Left ventricle myocardium superior (tissue), 1 donor: ENCODE measurements at places on chromosomes 3 and 15. TPM values are rescaled to one million over a fixed set of nuclear protein-coding genes. Genes with fewer than 3 reads are reported as not detected.

DNA sequence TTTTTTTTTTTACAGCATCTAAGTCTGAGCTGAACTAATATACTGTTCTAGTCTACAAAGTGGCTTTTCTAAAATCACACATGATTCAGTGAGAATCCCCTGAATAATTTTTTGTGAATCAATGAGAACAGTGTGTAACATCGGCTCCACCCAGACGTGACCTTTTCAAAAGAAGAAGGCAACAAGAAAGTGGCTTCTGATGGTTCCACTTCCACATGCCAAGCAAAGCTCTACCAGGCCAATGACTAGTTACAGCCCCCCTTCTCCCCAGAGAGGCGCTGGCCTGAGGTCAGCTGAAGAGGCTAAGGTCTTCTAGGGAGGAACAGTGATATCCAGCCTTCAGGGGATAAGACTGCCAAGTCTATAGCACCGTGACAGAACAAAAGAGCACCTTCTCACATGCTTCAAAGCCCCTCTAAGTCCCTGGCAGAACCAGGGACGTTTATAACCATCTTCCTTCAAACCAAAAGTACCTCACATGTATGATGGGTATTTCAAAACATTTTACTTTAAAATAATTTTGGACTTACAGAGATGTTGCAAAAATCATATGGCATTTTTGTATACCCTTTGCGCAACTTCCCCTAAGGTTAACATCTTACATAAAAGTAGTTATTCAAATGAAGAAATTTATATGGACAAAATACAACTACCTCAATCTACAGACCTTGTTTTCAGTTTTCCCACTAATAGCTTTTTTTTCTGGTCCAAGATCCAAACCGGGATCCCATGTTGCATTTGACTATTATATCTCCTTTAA is 177.9 kb downstream of the OSBPL10 start:
- no peak for DNase-seq

GRCh38 chr15:34514251-34514670 is 69.2 kb downstream of the GOLGA8B start:
- peak; percentile 76 for DNase-seq

DNA sequence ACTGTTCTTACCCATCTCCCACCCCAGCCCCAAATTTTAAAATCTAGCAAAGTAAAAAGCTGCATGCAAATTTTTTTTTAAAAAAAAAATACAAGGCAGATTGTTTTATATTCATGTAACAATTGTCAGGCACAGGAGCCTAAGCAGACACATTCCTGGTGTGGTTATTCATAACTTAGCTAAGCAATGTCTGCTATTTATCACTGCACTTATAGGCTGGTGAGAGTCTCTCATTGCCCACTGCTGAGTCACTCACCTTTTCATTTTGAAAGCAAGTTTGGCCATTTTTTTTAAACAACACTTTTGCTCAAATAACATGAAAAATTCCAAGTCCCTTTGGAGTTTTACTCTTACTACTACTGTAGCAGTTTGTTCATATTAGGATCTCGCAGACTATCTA is 413.9 kb downstream of the RBMS3 start:
- no peak for DNase-seq

DNA sequence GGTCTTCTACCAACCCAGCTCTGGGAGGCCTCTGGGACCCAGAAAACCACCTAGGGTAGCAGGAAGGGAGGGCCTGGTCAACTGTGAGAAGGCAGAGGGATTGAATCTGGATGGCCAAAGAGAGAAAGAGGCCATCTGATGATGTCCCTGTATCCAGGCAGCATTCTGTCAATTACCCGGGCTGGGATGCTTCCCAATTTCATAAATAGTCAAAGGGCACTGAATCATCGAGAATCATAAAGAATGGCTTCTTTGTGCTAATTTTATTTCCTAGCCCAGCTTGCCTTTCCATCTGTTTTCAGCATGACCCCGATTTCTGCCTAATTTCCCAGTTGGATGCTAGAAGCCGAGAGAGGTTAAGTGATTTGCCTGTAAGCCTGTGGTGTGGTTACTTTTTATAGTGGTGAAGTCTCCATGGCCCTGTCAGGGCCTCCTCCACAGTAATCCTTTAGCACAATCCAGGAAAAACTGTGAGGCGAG is 129.2 kb downstream of the FAM43A start:
- DNase-seq: no peak

GRCh38 chr3:95815828-95816227 is 998.6 kb upstream of the EPHA6 start:
- DNase-seq: peak; percentile 13

DNA sequence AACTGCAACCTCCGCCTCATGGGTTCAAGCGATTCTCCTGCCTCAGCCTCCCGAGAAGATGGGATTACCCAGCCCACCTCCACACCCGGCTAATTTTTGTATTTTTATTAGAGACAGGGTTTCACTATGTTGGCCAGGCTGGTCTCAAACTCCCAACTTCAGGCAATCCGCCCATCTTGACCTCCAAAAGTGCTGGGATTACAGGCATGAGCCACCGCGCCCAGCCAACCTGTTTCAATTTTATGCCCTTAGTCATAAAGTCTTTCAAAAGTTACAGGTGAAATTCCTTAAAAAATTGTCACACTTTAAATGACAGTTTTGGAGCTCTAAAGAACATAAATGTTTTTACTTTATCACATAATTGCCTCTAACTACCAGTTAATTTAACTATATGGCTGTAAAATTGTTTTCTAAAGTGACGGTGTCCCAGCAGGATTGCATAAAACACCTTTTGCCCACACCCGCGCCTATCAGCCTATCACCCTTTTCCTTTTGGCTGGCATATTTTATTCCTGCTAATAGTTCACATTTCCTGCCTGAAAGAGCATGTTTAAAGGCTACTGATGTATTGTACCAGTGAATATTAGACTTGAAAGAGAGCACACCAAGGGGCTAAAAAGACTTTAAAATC is 164.2 kb upstream of the SEMA6D start:
- no peak for DNase-seq

DNA sequence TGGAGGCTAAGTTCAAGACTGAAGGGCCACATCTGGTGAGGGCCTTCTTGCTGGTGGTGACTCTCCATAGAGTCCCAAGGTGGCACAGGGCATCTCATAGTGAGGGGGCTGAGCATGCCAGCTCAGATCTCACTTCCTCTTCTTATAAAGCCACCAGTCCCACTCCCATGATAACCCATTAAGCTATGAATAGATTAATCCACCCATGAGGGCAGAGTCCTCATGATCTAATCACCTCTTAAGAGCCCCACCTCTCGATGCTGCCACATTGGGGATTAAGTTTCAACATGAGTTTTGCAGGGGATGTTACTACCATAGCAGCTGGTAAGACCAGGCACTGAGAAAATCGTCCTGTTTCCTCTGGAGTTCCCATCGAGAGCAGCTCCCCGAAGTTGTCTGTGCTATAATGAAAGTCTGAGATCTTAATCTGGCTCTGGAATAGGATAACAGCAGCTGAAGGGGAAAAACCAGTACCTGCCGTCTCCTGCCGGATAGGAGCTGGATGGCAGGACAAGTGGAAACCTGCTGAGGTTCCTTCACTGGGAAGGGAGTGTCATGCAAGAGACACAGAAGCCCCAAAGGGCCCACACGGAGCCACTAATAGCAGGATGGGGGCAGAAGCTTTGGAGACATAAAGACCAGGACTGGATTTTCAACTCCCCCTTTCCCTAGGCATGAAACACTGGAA is 79.5 kb upstream of the EPHB3 start:
- DNase-seq: no peak

DNA sequence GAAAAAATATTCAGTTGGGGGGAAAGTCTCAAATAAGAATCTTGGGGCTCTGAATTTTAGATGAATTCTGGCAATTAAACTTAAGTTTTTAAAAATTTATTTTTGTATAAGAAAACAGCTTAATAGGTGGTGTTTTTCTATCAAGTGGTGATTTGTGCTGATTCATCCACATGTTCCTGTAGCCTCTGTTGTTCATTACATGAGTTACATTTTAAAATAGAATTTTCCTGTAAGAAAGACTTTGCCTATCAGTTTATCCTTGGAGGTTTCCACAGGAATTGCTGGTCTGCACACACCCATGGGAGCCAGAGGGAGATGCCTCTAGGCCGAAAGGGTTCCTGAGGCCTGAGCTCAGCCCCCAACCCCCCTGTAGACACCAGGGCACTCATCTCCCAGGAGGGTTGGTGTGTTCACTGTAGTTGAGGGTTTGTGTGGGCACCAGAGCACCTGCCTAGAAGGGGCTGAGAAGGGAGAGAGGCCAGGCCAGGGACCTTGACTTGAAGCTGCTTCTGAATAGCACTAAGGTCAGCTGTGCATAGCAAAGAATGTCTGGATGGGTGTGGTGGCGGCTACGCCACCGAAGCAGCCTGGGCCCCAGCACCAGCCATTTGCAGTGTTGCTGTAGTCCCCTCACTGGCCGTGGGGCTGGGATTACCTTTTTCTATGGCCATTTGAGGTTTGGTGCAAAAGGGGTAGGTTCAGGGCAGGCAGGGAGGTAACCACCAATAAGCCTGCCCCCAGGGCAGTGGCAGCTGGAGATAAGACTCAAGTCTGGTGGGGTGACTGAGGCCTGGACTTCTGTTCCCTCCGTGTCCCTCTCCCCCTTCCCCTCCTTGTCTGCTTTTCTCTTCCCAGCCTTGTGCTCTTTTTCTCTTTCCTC is 11.9 kb downstream of the DNAJA4 start:
- no peak for DNase-seq

GRCh38 chr15:58297639-58298038 is 134.2 kb upstream of the LIPC start:
- DNase-seq: no peak

DNA sequence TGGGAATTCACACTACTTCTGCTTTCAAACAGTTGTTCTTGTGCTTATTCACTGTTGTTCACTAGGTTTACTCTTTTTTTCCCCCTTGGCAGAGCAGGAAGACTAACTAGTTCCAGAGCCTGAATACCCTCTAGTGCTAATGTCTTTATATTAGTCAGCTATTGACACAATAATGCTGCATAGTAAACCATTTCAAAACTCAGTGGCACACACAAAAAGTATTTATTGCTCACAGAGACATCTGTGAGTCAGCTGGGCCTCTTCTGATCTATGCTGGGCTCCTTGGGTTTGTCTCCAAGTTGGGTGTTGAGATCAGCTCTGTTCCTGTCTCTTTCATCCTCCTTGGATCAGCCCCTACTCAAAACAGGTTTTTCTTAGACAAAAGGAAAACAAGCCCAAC is 51.1 kb downstream of the RSRC1 start:
- DNase-seq: no peak

DNA sequence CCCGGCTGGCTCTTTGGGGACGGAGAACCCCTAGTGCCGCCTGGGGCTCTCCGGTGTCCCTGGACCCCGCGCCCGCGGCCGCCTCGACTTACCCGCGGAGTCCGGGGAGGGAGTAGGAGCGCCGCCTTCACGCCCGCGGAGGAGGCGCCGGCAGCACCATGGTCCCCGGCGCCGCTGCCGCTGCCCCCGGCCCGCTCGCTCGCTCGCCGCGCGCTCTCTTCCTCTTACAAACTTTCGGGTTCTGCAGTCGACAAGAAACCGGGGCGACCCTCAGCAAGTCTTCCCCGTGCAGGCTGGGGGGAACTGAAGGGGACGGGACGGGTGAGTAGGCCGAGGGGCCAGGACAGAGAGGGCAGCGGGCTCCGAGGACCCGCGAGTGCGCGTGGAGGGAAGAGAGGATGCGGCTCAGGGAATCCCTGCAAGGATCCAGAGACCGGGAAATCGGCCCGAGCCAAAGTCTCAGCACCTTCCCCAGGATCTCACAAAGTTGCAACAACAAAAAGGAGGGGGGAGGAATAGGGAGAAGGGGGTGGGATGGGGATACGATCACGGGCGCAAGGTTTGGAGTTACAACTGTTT is 2.0 kb downstream of the FOXP1 start:
- DNase-seq: peak; percentile 65

DNA sequence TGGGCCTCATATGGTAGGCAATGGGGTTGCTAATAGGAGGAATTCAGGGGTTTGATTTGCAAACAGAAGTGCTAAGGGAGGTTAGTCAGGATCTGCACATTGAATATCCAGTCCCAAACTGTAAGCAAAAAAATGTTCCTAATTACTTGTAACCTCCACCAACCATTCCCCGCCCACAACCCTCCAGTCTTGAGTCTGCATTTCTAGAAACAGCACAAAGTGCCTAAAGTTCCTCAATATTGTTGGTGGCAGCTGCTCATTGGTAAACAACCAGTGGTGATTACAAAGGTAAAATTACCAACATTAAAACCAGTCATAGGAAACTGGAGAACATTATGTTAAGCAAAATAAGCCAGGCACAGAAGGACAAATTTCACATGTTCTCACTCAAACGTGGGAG is 18.9 kb downstream of the HDC start:
- no peak for DNase-seq

- DNase-seq: peak; percentile 64
These were observed at the start of gene ACP3 for GRCh38 chr3:132317229-132317948. ACP3 (plus strand) TSS chr3:132317407; CDS start chr3:132317457, 50 bp downstream.

Gene KLF15
- total RNA-seq: 28.5 TPM

Gene C3orf85
- total RNA-seq: not detected

Gene NOX5
- not detected for total RNA-seq

Gene ATP13A4
- 0.64 TPM for total RNA-seq

Gene IL16
- 5.5 TPM for total RNA-seq

Gene ST3GAL6
- 27.0 TPM for total RNA-seq

Gene UPK1B
- 0.77 TPM for total RNA-seq

Gene ARGFX
- not detected for total RNA-seq
